ENCODE measurements at places on chromosomes 16 and 17.

DNA sequence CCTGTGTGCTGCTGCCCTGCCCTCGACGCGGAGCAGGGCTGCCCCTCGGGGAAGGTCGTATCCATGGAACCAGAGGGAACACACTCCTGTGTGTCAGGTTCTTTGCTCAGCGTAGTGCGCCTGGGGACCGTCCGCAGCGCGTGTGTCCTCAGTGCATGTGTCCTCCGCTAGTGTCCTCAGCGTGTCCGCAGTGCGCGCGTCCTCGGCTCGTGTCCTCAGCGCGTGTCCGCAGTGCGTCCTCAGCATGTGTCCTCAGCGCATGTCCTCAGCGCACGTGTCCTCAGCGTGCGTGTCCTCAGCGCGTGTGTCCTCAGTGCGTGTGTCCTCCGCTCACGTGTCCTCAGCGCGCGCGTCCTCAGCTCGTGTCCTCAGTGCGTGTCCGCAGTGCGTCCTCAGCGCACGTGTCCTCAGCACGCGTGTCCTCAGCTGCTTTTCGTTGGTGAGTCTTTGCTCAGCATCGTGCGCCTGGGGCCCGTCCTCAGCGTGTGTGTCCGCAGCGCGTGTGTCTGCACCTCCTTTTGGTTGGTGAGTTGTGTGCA is 59.2 kb upstream of the ZNF750 start:
- DNase-seq: no peak

- no peak for DNase-seq
These were observed 985 bp upstream of the C17orf107 start for GRCh38 chr17:4898351-4898750.

- DNase-seq: no peak
These were observed 5.2 kb downstream of the KCNG4 start for GRCh38 chr16:84234321-84235241.

DNA sequence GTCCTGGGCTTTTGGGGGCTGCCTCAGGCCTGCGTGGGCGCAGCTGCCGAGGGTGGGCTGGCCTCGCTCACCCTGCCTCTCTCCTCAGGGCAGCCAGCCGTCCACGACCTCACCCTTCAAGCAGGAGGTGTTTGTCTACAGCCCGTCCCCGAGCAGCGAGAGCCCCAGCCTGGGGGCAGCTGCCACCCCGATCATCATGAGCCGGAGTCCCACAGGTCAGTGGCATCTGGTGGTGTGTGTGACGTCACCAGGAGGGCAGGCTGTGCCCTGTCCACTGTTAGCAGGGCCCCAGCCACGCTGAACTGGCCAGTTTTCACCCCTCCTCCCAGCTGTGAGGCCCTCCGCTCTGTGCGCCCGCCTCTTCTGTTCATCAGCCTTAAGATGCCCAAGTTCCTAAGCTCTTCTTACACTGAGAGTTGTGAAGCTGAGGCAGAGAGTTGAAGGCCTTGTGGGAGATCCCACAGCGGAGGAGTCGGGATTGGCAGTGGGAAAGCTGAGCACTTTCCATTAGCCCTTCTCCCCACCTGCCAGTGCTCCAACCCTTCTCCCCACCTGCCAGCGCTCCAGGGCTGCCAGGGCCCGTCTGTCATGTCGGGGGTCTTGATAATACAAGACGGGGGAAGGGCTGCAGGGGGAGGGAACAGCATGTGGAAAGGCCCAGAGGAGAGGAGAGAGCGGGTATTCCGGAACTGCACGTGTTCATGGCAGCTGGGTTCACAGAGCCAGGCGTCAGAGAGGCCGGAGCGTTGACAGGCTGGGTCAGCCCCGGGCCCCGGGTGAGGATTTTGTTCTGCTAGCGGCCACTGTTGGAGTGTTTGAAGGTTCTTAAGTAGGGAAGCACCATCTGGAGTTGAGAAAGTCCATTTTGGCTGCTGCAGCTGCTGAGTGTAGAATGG is 36.3 kb downstream of the OR1D5 start:
- DNase-seq: no peak

DNA sequence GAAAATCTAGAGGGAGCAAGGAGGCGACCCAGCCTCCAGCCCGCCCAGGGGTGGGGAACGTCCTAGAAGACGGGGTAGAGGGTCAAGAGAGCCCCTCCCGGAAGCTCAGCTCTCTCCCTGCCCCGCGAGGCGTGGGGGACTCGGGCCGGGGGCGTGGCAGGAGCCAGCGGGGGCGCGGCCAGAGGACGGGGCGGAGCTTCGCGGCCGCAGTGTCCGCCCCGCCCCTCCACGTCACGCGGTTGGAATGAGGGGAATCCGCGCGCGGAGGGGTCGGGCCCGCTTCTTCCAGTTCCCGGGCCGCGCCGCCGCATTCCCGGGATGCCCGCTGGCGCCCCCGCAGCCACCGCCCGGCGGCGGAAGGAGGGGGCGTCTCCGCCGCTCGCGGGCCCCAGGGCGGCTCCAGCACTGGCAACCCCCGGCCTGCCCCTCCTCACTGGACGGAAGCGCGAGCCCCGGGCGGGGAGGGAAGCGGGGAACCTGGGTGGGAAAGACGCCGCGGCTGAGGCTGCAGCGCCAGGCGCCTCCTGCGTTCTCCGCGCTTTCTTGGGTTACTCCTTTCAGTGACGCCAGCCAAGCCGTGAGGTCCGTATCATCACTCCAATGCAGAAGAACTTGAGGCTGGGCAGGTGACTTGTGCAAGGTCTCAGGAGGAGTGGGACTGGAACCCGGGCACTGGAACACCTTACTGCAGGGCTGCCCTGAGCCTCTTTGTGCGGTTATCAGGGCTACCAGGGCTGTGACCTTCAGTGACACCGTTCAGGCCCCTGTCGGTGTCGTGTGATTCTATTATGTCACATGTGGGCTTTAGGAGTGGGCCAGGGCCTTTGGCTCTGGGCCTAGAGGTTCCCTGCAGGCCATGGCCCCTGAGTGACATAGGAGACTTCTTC is 4.3 kb downstream of the MYO1C start:
- DNase-seq: no peak

DNA sequence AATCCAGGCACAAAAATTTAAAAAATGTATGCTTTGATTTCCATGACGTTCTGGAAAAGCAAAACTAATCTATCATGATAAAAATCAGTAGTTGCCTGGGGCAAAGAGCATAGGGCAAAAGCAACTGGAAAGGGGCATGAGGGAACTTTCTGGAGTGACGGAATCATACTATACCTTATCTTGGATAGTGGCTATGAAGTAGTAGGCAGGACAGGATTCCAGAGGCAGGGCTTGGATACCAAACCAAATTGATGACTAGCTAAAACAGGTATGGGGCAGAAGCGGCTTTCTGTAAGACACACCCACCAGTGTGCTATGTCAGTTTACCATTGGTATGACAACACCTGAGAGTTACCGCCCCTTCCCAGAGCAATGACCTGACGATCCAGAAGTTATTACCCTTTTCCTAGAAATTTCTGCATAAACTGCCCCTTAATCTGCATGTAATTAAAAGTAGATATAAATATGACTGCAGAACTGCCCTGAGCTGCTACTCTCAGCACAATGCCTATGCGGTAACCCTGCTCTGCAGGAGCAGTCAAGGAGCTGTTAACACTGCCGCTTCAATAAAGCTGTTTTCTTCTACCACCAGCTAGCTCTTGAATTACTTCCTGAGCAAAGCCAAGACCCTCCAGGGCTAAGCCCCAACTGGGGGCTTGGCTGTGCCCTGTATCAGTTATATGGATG is 56.7 kb downstream of the CFDP1 start:
- no peak for DNase-seq

DNA sequence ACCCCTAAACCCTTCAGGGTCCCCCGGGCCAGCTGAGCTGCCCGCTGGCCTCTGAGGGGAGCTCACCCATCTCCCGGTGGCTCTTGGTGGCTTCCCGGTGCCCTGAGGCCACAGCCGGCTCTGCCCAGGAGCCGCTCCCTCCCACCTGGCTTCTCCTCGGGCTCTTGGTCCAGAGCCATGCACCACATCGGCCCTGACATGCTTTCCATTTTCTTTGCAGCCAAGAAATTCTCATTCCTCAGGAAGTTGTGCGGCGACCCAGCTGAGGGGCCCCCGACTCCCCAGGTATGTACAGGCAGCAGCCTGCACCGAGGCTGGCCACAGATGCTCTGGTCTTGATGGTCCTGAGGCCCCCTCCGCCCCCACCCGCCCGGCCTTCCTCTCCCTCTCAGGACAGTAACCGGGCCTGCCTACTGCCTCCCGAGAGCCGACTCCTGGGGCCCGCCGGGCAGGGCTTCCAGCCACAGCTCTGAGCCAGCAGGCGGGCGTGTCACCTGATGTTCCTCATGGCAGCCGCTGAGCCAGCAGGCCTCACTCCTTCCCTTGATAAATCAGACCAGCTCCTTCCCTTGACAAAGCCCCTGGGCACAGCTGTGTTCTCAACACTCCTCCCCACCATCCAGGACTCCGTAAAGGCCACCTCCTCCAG is 28.4 kb upstream of the ZFPM1 start:
- no peak for DNase-seq

DNA sequence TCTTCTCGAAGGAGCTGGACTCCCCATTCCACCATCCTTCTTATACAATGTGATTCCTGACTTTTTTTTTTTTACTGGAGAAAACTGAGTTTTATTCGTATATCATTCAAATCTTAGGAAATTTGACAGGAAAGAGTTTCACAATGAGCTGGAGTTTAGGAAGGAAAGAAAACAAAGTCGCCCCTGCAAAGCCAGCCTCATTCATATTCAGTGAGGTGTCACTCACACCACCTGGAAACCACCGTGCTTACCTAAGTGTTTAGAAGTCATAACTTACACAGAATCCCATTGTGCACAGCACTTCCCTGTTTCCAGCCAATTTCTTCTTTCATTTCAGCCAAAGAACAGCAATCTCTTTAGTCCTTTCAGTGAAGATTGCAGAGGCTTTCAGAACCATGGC is 90.3 kb upstream of the CHMP6 start:
- DNase-seq: no peak

DNA sequence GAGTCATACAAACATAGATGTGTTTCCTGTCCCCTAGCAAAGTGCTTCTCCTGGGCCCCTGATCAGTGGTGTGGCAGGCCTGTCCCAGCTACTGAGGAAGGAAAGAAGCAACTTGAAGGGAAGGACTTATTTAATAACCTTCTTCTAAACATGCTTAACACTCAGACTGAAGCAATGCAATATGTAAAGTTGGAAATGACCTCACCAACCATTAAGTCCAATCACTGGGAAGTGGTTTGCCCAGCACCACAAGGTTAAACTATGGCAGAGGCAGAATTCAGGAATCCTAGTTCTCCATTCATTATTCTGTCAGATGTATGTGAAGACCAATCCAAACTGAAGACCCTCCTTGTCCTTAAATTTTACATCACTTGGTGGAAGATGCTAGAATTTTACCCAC is 39.1 kb downstream of the CENPV start:
- DNase-seq: no peak

DNA sequence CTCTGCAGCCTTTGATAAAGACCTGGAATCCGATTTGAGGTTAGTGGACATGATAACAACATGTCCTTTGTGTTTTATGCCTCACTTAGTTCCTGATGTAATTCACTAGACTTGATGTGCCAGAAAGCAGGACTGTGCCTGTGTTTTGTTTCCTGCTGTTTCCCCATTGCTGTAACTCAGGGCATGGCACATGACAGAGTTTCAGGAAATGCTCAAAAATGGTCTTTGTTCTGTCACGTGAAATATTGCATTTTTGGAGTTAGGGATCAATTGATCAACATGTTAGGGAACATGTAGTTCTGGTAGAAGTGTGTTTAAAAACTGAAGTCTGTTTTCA is 32.8 kb downstream of the DHX38 start:
- DNase-seq: no peak

GRCh38 chr16:27359051-27359450 is 42.9 kb upstream of the IL21R start:
- no peak for DNase-seq

DNA sequence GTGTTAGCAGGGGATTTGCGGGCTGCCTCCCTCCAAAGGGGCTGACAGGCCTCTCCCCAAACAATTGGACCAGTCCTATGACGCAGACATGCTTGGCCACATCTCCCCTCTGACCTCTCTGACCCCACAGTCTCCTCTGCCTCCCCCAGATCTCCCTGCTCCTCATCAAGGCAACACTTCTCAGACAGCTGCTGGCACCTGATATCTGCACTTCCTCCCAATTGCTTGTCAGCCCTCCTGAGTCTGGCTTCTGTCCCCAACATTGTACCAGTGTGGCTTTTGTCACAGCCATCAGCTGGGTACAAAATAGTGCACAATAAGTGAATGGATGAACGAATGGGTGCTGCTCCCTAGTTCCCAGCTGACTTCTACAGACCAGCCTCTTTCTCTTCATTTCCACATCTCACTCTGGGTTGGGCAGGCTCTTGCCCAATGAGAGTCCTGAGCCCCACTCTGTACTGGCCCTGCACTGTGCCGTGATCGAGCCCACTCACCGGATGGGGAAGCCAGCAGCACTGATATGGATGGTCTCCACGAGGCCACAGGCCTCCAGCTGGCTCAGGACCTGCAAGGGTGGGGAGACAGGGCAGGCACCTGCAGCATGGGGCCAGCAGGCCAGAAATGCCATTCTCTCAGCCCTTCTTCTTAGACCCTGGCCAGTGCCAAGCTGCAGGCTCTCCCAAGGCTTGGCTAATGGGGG is 17.1 kb downstream of the ZNHIT3 start:
- no peak for DNase-seq

DNA sequence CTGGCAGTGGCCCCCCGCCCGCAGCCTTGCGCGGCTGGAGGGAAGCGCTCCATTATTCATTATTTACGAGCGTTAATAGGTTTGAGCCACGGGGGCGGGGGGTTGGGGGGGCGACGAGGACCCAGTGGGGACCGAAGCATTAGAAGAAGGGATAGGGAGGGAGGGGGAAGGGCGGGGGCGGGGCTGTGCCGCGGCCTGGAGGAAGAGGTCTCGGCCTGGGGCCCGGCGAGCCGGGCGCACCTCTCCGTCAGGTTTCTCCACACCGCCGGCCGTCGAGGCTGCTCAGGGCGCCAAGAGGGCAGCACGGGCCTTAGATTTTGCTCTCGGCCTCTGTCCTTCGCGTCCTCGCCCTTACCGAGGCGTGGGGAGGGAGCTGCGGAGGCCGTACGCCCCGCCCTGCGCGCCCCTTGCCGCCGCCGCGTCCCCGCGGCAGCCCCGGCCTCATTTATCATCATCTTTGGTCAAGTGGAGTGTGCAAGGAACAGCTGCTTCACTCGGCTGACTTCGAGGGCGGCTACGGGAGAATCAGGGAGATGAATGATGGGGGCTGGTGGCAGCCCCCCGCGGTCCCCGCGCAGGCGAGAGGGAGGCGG is 54.2 kb downstream of the SREBF1 start:
- no peak for DNase-seq

DNA sequence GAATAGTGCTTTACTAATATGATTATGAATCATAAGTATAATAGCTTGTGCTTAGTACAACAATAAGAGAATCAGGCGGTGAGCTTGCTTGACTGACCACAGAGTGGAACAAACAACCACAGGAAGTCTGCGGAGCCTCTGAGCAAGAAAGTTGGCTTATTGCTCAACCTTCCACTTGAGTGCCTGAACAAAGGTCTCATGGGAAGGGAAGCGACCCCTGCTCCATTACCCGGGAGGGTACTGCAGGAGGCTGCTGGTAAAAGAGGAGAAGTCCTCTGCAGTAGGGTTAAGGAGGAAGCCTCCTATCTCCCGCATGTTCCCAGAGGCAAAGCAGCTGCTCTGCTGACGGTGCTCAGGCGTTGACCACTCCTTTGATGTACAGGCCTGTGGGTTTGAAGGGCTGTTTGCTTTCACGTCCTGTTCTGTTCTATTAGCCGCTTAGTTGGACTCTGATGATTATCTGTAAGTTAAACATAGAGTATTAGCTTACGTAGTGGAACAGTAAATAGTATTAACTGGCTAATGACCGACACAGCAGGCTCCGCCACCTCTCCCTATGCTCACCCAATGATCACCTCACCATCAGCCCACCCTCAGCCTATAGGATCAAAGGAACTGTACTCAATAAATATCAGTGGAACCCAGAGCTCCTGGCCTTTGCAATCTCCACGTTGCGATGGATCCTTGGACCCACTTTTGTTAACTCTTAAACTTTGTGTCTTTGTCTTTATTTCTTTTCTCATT is 17.5 kb downstream of the ALOX15B start:
- DNase-seq: no peak
